DMS53 (cell line): ENCODE measurements at places on chromosomes 1 and 21.

DNA sequence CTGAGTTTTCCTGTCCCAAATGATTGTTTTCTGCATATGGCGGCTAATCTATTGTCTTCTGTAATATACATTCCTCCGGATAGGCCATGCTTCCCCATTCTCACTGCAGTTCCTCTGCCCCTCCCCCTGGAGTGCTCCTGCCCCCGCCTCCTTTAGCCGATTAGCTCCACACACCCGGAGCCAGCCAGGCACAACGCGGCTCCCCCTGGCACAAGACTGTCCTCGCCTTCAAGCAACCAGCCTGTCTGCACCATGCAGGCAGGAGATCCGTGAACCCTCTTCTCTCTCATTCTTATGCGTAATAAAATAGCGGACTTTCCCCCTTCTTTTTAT is 18.0 kb downstream of the SERTAD4 start:
- peak; percentile 90 for DNase-seq

DNA sequence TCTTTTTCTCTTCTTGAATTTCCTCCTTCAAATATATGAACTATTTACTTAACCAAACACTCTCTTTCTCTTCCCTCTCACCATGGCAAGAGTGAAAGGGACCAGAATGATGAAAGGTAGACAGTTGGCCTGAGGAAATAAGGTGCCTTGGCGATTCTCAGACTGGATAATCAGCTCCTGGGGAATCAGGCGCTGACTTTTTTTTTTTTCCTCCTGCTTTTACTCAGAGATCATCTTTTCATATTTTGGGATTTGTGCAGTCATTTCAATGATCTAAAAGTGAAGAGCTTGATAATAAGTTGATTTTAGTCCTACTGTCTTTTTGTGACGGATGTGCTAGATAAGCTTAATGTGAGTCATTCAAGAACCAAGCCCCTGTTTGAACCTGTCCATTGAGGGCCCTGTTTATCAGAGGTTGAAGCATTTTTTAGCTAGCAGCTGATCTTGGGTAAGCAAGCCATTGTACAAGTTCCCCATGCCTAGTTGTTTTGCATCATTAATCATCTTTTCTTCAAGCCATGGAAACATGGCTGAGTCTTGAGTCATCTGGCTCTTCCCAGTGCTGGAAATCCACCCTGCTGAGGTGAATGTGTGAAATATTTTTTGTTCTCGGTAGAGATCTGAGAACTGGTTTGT is 40.8 kb downstream of the ITSN1 start:
- DNase-seq, result no peak

- DNase-seq, result peak; percentile 83
Measured at GRCh38 chr1:233294913-233295236, 650 bp downstream of the PCNX2 start.

DNA sequence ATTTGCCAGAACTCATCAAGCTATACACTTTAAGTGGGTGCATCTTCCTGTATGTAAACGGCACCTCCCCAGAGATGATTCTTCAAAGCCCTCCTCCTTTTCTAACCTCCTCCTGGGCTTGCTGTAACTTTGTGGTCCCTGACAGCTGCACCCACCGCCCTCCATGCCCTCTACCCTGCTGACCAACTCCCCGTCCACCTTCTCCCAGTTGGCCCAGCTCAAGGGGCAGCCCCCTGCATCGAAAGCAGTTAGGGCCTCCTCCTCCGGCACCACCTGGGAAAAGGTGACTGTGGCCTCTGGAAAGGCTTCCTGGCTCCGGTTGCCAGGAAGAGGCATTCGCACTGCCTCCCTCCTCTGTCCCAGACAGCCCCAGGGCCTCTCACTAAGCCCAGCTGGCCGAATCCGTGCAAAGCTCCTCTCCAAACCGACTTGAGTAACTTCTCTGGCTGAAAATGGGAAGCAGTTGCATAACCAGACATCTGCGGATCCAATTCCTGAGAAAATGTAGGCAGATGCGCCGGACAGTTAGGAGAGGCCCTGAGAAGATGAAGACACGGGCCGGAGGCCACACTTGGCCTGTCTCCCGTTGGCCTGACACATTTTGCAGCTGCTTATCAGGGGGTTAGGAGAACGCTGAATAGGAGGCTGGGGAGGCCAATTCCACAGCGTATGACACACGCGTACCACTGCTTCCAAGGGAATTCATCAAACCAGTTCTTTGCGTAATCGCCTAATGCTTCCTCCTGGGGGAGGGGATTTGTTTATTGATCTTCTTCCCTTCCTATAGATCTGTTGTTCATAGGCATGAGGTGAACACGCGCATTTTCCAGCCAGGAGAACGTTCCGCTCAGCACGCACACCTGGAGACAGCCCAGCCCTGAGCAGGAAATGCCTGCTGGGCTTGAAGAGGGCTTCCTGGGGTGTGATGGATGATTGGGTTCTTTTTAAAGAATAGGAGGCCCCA is 48.7 kb upstream of the COL6A2 start:
- DNase-seq, result no peak

GRCh38 chr21:37257511-37257966 is 9.6 kb downstream of the VPS26C start:
- peak; percentile 76 for DNase-seq

DNA sequence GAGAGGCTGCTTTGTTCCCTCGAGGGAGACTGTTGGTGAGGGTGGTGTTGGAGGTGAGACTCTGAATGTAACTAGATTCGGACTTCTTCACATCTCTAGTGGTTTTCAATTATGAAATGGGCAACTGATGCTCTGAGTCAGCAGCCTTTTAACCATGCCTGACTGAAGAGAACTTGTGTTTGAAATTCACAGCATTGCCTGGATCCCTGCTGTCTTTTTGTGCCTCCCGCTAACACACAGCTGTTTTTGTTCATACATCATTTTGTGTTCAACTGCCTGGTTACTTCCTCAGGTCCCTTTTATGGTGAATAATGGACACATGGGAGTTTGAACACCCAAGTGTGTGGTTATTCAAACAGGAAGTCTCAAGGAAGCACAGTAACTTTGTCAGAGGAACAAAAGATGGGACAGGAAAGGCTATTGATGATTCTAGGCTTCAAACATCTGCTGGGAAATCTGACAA is 16.8 kb downstream of the LAMC1 start:
- peak; percentile 36 for DNase-seq

DNA sequence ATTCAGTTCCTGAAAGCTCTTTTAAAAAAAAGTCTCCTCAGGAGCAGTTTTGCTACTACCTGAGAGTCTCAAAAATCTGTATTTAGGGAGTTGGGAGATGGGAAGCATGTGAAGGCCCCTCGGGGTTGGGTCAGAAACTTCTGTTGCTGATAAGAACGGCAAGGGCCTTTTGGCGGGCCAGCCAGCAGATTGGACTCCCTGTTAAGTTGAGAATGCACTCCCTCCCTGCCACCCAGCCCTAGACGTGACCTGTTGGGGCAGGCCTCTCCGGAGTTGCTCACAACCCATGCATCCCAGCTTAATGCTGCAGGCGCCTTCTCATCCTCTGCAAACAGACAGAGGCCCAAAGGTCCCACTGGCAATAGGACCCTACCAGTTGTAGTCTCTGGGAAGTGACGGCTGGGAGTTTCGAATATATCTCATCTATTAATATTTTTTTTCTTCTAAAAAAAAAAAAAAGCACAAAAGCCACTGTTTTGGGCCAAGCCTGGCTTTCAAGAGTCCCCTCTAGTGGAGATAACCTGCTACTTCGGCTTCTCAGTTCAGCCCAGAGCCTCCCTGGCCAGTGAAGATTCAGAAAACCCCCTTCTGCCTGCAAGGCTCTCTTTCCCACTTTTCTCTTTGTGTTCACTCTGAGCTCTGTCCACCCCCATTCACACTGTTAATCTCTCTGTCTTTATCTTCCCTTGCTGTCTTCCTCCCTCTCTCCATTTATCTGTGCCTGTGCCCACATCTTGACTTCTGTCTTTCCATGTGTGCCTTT is 5.3 kb downstream of the PLXNA2 start:
- DNase-seq, result peak; percentile 88

DNA sequence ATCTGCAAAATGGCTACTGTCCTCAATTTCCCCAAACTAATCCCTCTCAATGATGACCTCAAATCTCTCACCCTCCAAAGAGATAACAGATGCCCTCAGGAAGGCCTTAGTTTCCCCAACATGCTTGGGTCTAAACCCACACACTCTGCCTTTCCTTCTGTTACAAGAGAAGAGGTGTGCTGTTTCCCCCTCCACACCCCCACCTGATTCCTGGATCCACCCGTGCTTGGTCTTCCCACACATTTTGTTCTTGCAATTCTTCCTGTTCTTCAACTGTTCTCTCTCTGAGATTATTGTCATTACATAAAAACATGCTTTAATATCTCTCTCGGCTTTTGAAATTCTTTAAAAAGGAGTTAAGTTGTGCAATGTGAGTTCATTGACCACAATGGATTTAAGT is 5.7 kb upstream of the CBR3 start:
- no peak for DNase-seq

DNA sequence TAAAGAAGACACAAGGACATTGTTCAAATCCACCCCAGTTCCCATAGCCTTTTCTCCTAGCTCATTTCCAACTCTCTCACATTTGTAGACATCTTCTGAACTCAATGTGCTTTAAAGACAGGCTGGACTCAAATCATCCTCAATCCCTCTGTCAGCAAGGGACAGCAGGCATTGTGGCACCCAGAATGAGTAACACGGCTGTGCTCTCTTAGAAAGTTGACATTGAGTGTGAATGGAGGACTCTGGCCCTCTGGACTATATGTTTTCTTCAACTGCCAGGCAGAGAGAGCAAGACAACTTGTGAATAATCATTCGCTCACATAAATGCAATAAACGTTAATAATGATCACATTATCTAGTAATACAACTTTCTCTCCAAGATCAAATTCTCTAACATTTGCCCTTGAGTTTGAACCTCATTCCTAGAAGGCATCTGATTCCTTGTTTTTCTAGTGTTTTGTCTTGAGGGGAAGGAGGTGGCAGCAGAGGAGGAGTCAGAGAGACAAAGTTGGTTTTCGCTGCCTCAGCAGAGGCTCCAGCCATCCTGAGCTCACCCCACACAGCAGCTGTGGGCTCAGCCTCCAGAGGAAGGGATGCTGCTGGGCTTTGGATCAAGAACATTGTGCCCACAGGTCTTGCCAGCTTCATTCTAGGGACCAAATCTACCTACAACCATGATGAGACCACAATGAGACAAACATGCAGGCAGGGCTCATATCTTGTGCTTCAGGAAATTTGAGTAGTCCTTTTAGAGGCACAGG is 85.1 kb downstream of the BCAR3 start:
- no peak for DNase-seq

GRCh38 chr1:32539584-32540571 is 651 bp downstream of the ZBTB8A start:
- peak; percentile 80 for DNase-seq

GRCh38 chr1:228691926-228692325 is 43.4 kb upstream of the RHOU start:
- DNase-seq, result peak; percentile 79

DNA sequence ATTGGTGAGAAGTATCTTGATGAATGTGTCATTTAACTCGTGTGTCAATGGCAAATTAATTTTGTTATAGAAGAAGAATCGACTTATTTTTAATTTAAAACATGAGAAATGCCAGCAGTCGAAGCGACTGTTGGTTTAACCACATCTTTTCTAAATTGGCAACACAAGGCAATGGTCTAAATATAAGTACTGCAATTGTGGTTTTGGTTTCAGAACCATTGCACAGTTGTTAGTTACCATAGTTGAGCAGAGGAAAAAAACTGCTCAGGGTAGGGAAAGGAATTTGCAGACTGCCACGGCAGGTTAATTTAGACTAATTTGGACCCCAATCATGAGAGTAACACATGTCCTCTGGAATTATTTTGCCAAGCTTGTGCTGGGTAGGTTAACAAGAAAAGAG is 185.6 kb upstream of the RUNX1 start:
- DNase-seq, result no peak

DNA sequence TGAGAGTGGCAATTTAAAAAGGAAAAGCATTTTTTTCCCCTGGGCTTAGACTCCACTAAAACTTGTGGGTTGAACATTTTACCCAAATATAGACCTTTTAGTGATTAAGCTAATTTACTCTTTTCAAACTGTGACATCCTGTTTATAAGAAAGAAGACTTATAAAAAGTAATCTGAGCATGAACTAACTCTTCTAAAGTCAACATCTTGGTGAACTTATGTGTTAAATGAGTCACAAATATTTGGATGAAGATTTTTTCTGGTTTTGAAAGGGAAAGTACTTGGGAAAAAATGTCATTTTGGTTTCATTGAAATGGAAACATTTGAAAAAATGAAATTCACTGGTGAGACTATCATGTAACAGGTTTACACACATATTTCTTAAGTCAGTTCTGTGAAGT is 109.8 kb downstream of the KCNK2 start:
- no peak for DNase-seq

DNA sequence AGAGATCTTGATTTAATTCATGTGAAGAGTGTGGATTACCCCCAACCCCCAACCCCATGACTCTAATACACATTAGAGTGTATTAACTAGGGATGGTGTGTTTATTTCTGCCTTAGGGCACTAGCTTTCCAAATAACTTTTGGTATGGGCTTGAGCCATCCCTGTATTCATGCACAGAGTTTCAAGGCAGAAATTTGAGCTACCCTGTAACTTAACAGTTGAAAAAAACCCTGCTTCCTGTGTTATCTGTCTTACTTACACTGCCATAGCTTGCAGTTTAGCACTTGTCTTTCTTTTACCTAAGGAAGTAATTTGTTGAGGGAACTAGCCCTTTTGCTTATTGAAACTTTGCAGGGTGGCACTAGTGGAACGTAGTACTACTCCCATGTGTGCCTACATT is 6.3 kb downstream of the SRSF11 start:
- DNase-seq, result no peak

DNA sequence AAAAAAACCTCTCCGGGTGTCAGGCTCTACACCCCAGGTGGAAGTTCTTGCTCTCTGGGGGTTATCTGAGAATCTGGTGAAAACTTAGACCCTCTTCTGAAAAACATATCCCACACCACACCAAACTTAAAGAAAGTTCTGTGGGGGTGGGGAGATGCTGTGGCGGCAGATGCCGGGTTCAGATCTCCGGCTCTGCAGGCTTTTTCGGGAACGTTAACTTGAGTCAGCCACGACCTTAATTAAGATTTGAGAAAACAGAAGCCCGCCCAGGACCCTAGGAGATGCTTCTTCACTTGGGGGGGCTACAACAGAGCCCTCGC is 2.3 kb downstream of the RCC2 start:
- DNase-seq, result no peak

DNA sequence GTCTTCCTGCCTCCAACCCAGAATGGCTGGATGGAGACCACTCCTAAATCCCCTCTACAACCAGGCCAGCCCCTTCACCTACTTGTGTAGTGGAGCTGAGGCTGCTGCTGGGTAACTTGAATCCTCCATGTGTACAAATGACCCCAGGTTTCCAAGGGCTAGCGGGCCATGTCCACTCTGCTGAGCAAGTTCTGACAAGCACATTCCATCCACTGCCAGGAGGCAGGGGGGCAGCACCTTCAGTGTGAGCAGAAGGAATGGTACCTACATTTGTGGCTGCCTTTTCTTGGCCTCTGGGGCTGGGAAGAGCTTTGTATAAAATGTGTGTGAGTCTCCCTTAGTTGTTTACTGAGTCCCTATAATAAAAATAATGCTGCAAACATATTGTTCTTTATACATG is 14.5 kb downstream of the KIAA0040 start:
- DNase-seq, result no peak

- DNase-seq, result no peak
Measured at GRCh38 chr1:184836141-184836540, 81.5 kb upstream of the EDEM3 start.

- DNase-seq, result peak; percentile 51
Measured at GRCh38 chr1:172895050-172895460, 155.7 kb downstream of the TNFSF18 start.

- DNase-seq, result peak; percentile 24
Measured at GRCh38 chr1:14113841-14114567, 414.0 kb downstream of the PRDM2 start.

- peak; percentile 79 for DNase-seq
Measured at GRCh38 chr1:50704126-50704525, 255.9 kb downstream of the FAF1 start.
